Endodermal cell (in vitro differentiated cells): ENCODE measurements at places on chromosomes 12 and 14. TPM values are rescaled to one million over a fixed set of nuclear protein-coding genes. Genes with fewer than 3 reads are reported as not detected.

The BRAP gene
- total RNA-seq: 23.6 and 24.6 TPM in 2 replicates

The FAM222A gene
- total RNA-seq: 14.0 to 24.1 TPM (median 21.6 TPM) in 3 replicates

The SLC17A8 gene
- 0.16 and 0.40 TPM in 2 replicates for total RNA-seq

The LTB4R2 gene
- total RNA-seq: 7.2 and 9.5 TPM in 2 replicates

The LTBR gene
- total RNA-seq: 4.4 to 13.2 TPM (median 8.4 TPM) in 3 replicates

The ACVRL1 gene
- total RNA-seq: 0.19 to 1.4 TPM (median 0.64 TPM) in 3 replicates

The PIK3C2G gene
- 0.16 TPM in 1 of 2 replicates, not detected in the other for total RNA-seq
